ENCODE measurements at places on chromosomes 3 and 15. TPM values are rescaled to one million over a fixed set of nuclear protein-coding genes. Genes with fewer than 3 reads are reported as not detected.

DNA sequence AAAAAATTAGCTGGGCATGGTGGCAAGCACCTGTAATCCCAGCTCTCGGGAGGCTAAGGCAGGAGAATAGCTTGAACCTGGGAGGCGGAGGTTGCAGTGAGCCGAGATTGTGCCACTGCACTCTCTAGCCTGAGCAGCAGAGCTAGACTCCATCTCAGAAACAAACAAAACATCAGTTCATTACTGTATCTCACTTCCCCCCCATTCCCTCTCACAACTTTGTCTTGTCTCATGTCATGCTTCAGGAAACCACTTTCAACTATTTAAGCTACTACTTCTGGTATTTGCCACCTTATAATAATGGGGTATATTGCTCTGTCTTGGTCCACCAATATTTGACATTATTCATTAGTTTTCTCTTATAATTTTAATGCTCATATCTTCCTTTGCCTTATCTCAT, 26.2 kb downstream of the PIK3CA start:
- DNase-seq, result no peak

GRCh38 chr3:157107644-157108133, 52.3 kb downstream of the CCNL1 start:
- DNase-seq, result no peak

GRCh38 chr15:93932164-93932776, 299.1 kb upstream of the MCTP2 start:
- no peak for DNase-seq

DNA sequence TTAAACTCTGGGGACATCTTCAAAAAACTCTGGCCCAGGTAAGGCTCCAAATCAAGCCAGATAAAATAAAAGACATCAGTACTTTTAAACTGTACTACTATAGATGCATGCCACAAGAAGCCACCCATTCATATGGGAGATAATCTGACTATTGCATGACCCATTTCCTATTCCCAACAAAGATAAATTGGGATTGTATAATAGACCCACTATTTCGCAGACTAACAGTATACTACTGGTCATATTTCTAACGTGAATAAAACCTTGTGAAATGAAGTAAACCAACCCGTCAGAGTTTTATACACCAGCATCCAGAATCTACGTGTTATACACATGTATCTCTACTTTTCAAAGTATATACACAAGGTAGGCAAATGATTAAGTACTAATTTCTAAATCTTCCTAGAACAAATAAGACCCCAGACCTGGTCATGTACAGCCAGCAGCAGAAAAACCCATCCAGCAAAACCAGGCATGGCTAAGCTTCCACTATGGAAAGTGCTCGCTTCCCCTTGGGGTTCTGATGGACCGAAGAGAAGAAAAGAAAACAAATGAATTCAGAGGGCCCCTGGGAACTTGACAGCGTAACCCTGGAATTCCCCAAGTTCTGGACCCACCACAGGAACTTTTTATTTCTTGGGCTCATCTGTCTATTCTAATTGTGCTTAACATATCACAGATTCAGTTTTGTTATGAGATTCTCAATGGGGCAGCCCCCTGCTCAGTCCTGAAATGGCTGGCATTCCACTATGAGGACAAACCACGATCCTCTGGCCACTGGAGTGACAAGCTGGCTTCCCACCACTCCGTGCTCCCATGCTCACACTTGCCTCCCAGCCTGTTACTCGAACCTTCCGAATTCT, 69.1 kb downstream of the MB21D2 start:
- no peak for DNase-seq

DNA sequence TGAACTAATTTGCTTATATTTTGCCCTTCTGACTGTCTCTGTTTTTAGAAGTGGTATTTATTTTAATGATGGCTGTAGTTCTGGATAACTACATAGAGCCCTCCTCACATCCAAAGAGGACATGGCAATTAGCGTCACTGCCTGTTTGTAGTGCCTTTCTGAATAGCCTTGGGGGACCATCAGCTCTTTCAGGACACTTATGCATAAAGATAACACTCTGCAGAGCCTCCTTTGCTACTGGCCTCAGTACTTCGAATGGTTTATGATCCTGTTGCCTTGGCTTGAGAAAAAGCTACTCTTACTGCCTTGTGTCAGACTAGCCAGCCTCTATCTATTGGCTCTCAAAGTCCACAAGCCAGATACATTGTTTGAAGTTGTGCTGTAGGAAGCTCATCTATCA, 105.4 kb upstream of the SPRED1 start:
- no peak for DNase-seq

The SERPINI2 gene
- total RNA-seq, result 2.2 TPM

GRCh38 chr15:91953432-91953831, 99.9 kb downstream of the SLCO3A1 start:
- DNase-seq, result no peak

The CD96 gene
- 0.10 TPM for total RNA-seq

- DNase-seq, result no peak
Observed at GRCh38 chr3:57043518-57043917, 16.9 kb upstream of the SPATA12 start.

The CHRD gene
- 33.5 TPM for total RNA-seq

- DNase-seq, result no peak
Observed at GRCh38 chr15:34154725-34155204, 52.9 kb downstream of the PGBD4 start.

The INKA1 gene
- total RNA-seq, result 12.3 TPM

GRCh38 chr3:36244728-36245127, 135.6 kb upstream of the STAC start:
- no peak for DNase-seq

DNA sequence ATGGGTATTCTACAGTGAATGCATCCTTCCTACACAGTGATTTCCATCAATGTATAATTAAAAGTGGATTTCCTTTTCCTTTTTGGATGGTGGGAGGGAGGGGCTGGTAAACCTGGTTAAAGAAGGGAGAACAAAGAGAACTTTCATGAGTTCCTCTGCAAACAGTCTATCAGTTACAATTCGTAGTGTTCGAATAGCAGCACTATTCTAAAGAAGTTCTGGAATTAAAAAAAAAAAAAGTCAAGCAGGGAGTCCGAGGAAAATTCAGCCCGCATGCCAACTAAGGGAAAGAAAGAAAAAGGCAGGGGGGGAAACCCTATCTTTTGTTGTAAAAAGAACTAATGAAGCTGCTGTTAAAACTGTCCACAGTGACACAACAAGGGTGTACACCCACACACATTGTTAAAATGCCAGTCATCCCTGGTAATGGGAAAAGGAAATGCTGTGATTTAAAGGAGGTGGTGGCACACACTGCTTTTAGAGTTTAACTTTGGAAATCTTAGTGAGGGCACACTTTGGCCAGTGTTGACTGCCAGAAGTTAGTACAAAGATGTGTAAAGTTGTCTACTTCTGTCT, 521.2 kb downstream of the ZIC1 start:
- DNase-seq, result no peak

DNA sequence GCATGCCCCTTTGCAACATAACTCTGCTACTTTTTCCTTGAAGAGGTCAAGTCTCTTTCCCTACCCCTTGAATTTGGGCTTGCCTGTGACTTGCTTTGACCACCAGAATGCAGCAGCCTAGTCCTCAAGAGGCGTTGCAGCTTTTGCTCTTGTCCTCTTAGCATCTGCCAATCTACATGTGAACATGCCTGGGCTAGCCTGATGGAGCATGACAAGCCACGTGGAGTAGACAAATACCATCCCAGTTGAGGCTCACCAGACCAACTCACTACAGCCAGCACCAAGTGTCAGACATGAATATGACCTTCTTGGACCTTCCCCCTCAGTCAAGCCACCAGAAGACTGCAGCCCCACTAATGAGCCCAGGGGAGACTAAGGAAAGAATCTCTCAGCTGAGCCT, 32.9 kb downstream of the AMOTL2 start:
- DNase-seq, result no peak

The ALDH1A2 gene
- total RNA-seq, result 1.6 TPM

The SERINC4 gene
- total RNA-seq, result 0.10 TPM
